ENCODE measurements at places on chromosomes 1 and 21.

- no peak for DNase-seq
Observed at GRCh38 chr1:172670316-172670715, 11.4 kb downstream of the FASLG start.

GRCh38 chr1:185260611-185261010 lies 56.4 kb downstream of the IVNS1ABP start:
- DNase-seq = no peak

- DNase-seq = no peak
Observed at GRCh38 chr1:203536980-203537455, 43.1 kb downstream of the OPTC start.

- no peak for DNase-seq
Observed at GRCh38 chr21:35226968-35227744, 178.1 kb upstream of the RUNX1 start.

GRCh38 chr1:63087966-63088365 lies 234.4 kb upstream of the FOXD3 start:
- no peak for DNase-seq
